Stimulated activated CD8-positive, alpha-beta memory T cell treated with anti-CD3 and anti-CD28 coated beads, Interleukin-4, amount 100 ng/mL, for 4 hours (primary cell): ENCODE measurements at places on chromosomes 7 and 10.

DNA sequence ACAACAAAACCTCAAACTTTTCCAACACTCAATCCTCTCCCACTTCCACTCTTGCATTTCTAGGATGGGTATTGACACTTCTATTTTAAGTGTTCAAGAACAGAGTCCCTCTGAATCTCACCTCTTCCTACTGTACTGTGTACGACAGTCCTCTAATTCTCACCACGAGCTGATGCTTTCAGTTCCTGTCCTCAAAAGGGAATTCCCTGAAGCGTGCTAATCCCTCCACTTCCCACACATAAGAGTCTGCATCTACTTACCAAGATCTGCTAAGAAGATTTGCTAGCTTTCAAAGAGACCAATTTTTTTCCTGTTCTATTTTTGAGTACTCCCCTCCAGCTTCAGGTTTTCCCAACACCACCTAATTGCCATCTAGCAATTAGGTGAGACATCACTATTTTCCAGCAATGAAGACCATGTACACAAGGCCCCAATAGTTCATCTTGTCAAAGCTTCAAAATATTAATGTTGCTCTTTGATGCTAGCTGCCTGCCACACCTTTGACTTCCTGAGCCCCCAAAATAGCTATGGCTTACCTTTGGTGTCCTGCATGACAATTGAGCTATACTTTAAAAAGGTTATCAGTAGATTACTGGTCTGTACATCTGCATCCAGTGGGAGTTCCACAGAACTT is 54.4 kb downstream of the ARMH3 start:
- no peak for DNase-seq

- DNase-seq: no peak
Measured at GRCh38 chr7:157429680-157430224, 92.9 kb downstream of the DNAJB6 start.

GRCh38 chr10:106310596-106310995 is 853.9 kb downstream of the SORCS1 start:
- no peak for DNase-seq

- DNase-seq: no peak
Measured at GRCh38 chr10:17616403-17617030, 657 bp downstream of the HACD1 start.

GRCh38 chr10:18658271-18659124 is 733 bp upstream of the ARL5B start:
- no peak for DNase-seq

GRCh38 chr7:116431787-116432526 is 67.6 kb upstream of the CAV2 start:
- no peak for DNase-seq

DNA sequence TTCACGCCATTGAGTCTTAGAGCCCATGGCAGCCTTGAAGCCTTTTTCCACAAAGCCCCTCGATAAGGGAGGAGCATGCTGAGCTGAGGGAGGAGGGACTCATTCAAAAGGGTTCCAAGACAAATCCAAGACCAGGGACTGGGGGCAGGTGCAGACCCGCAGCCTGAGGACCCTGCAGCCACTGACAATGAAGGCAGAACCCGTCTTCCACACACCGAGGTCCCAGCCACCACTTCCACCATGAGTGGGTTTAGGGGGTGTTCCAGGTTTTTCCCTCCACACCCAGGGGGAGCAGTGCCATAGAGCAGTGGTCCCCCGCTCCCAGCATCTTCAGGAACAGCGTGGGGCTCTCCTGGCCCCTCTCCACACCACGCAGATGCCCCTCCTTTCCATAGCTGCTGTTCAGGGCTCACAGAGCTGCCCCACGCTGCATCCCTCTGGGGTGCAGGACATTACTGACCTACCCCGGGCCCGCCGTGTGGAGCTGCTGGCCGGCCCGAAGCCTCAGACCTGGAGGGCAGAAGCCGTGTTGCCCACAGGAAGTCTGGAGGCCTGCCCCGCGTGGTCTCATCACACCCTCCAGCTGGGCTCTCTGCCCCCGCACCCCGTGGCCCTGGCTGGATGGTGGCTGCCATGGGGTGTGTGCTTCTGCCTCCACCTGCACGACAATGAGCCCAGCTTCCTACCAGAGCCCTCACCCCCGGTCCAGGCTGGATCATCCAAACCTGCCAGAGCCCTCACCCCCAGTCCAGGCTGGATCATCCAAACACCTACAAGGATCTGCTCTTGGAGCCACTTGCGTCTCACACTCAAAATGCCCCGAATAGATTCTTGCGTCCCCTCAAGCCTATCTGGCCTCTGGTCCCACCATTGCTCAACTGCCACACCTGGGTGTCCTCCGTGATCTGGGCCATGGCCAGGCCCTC is 220.0 kb upstream of the TCERG1L start:
- DNase-seq: no peak

GRCh38 chr7:73668886-73669230 is 1.2 kb downstream of the VPS37D start:
- no peak for DNase-seq

GRCh38 chr7:109611656-109612055 is 1042.0 kb downstream of the DNAJB9 start:
- no peak for DNase-seq

DNA sequence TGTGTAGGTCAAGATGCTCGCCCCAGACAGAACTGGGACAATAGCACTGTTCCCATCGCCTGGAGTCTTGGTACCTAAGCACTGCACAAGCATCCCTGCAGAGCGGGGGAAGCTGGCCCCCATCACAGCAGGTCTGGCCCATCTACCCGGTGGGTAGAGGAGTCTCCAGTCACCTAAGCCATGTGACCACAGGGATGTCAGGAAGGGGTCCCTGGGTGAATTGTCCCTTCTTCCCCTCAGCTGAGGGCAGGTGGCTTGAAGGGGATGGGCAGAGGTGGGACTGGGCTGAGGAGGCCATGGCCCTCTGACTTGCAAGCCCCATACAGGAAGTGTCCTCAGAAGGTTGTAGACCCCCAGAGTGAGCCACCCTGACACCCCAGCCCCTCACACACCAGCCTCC is 39.7 kb downstream of the FRMPD2 start:
- DNase-seq: no peak

DNA sequence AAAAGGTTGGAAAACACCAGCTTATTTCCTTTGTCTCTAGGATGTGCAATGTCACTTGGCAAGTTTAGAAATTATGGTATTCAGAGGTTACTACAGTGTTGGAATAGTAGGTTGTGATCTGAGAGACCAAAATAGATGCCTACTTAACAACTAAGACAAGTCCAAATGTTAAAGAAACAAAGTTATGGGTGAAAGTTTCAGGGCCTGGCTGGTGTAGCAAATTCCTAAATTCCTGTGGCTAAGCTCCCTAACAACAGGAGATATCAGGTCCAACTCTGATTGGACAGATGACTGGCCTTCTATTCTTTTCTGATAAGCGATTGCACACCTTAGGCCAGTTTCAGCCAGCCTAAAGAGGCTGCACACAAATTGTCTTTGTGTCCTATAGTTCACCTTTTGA is 873.5 kb downstream of the REEP3 start:
- DNase-seq: no peak
